ENCODE measurements at places on chromosomes 2 and 18.

DNA sequence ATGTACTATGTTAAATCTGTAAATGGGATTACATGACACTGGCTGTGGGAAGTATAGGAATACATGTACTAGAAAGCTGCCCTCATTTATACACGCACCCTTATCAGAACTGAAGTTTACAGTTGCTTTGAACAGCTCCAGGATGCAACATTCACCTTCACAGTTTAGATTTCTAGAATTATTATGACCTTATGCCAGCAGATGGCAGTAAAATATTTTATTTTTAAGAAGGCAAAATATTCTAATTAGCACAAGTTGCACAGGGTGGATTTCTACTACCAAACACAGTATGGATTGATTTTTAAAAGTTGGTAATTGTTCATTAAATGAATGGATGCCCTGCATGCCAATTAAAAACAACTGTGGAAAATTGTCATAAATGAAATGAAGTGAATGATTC is 670.4 kb downstream of the KCNJ3 start:
- no peak for DNase-seq

- no peak for DNase-seq
These were observed 79.7 kb downstream of the PRKCE start for GRCh38 chr2:45731141-45731540.

GRCh38 chr2:237519506-237520245 is 32.6 kb downstream of the MLPH start:
- no peak for DNase-seq

DNA sequence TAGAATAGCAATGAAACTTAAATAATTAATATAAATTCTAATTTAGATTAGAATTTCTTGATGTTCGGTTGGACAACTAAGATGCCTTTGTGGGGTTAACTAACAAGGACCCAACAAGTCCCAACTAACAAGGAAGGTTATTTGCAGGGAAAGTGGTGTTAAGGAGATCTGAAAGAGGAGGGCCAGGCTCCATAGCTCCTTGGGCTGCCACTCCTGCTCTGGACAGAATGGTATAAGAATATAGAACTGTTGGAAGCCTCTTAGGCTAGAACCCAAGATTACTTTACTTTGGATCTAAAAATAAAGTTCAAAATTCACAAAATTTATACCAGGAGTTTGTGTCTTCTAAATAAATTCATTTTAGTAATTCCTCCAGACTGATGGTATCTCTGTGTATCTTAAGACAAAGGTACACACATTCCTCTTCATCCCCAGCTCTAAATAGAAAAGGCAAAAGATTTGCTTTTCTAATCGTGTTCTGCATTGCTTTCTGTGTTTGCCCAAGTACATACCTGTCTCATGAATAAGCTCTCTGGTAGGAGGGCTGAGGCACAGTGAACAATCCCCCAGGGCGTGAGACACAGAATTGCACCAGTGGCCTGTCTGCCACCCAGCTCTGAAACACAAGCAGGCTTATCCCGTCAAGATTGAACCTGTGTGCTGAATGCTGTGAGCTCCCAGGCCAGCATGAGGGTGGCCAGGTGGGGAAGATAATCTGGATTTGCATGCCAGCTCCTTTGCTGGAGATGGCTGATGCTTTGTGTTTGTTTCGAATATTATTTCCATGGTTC is 176.0 kb downstream of the ACKR3 start:
- DNase-seq = no peak

DNA sequence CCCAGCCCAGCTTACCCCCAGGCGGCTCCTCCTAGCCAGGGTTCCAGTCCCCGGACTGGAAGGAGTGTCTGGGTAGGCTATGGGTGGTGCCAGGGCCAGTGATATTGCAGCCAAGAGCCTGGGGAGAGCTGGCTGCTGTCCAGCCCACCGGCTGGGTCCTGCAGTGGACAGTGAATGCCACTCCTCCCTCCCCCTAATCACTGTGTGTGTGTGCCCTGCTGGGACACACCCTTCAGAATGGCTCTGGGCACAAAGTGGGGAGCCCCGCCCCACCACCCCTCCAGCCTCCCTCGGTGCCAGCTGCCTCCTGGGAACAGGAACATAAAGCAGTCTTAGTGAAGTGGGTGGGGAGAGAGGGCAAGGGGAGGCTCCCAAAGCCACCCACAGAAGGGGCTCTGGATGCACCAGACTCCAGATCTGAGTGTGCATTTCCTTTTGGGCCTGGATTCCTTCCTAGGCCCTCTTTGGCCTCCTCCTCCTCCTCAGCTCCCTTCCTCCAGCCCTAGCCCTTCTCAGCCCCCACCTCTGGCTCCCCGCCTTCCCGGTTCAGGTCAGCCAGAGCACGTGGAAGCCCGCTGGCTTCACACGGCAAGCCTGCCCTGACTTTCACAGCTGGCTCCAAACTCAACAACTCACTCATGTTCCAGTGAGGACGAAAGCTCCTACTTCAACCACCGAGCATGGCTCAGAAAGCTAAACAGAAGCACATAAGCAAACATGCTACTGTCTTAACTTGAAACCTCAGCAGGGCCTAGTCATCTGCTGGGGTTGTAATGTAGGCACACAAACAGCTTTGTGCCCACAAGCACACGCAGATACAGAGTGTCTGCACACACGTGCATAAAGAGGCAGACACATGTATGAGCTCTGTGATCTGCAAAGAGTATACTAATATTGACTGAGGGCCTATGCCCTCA is 209.2 kb upstream of the SMAD2 start:
- DNase-seq = no peak

DNA sequence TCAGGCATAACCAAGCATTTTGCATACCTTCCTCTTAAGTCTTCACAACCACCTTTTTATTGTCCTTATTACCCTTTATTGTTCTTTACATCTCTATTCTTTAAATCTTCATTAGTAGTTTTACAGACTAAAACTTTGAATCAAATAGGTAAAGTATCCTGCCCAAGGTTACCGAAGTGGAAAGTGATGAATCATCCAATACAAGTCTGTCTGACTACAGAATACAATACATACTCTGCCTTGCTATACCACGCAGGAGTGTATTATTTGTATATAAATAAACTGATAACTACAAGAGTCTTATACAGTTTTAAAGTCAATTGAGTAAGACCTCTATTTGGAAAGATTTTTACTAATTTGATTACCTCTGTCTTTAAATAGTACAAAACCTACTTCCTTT is 196.0 kb downstream of the ZEB2 start:
- DNase-seq = no peak

- DNase-seq = no peak
These were observed 360.9 kb downstream of the ARL6IP6 start for GRCh38 chr2:153079315-153079714.

- no peak for DNase-seq
These were observed 3.0 kb upstream of the ACKR3 start for GRCh38 chr2:236566596-236566995.

DNA sequence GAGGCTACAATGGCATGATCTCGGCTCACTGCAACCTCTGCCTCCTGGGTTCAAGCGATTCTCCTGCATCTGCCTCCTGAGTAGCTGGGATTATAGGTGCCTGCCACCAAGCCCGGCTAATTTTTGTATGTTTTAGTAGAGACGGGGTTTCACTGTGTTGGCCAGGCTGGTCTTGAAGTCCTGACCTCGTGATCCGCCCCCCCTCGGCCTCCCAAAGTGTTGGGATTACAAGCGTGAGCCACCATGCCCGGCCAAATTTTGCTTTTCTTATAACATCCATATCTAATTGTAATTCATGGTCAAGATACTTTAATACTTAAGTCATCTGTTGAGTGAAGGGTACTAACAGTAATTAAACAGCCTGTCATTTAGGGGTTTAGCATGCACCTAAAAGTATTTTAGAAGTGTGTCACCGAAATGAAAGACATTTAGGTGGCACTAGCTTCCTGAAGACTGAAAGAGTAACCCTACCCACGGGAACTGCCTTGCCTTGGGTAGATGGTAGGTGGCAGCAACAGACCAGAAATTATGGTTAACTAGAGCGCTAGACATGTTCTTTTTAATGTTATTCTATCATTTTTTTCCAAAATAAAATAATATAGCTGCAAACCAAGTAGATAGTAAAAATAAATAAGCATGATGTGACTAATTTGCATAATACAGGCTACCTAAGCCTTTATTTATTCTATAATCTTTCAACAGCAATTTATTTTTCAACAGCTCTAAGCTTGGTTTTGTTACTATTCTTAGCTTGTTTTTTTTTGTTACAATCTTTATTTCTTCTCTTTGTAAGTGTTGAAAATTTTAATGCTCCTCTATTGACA is 8.6 kb upstream of the ACYP2 start:
- DNase-seq = no peak

GRCh38 chr2:202491514-202491913 is 115.4 kb downstream of the BMPR2 start:
- DNase-seq = no peak

DNA sequence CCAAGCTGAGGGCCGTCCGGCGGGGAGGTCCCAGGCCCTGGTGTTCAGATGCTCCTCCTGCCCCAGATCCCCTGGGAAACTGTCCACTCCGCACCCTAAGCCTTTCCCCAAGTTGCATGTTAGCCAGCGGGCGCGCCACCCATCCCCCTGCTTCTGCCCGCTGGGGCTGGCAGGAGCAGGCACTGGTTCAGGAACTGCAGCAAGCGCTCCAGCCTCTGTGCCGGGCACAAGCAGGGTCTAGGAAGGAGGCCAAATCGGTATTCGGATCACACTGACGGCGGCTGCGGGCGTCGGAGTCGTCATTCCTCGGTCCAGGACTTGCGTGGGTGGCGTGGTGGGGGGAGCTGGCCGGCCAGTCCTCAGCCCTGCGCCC is 53.7 kb downstream of the FAM168B start:
- peak; percentile 44 for DNase-seq

DNA sequence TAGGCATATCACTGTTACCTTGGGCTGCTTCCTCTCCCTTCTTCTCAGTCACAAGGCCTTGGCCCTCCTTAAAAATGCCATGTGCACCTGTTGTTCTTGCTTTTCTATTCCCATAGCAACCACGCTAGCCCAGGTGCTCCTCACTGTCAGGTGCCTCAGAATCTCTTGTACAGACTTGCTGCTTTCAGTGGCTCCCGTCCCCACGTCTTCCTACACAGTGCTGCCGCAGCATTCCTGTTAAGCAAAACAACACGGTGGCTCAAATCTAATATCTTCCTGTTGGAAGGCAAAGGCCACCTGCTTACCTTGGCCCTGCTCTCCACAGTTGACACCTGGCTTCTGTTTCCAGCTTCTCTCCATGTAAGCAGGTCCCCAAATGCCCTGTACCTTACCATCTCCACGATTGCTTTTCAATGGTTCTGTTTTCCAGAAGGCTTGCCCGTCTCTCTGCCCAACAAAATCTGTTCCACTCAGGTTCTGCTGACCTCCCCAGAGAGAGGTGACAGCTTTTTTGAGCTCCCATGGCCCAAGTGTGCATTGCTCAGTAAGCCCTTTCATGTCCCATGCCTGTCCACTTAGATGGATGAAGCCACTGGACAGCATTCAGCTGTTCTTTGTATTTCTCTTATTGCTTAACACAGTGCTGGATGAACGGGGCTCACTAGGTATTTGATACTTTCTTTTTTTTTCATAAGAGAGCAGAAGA is 240.4 kb downstream of the PRKCE start:
- DNase-seq = no peak

- DNase-seq = no peak
These were observed 262.1 kb downstream of the GALNT13 start for GRCh38 chr2:154133823-154134222.

GRCh38 chr2:119574108-119574815 is 30.0 kb downstream of the CFAP221 start:
- no peak for DNase-seq

GRCh38 chr2:226427538-226428307 is 371.9 kb downstream of the IRS1 start:
- no peak for DNase-seq

DNA sequence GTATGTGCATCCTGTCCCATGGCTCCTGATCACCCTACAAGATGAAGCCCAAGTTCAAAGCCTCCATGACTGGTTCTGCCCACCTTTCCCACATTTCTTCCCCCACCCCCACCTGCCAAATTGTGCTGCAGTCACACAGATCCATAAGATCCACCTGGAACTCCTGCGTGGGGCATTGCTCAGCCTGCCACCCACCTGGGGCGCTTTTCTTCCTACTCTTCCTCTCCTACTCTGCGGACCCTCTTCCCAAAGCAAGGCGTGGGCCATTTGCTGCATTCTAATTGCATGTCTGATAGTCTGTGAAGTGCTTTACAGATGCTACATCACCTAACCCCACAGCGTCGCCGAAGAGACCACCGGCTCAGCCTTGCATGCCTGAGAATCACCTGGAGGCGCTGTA is 402.4 kb upstream of the ID2 start:
- no peak for DNase-seq

GRCh38 chr2:55811048-55811447 is 112.5 kb downstream of the EFEMP1 start:
- no peak for DNase-seq

GRCh38 chr2:101121174-101121573 is 30.0 kb downstream of the TBC1D8 start:
- no peak for DNase-seq

DNA sequence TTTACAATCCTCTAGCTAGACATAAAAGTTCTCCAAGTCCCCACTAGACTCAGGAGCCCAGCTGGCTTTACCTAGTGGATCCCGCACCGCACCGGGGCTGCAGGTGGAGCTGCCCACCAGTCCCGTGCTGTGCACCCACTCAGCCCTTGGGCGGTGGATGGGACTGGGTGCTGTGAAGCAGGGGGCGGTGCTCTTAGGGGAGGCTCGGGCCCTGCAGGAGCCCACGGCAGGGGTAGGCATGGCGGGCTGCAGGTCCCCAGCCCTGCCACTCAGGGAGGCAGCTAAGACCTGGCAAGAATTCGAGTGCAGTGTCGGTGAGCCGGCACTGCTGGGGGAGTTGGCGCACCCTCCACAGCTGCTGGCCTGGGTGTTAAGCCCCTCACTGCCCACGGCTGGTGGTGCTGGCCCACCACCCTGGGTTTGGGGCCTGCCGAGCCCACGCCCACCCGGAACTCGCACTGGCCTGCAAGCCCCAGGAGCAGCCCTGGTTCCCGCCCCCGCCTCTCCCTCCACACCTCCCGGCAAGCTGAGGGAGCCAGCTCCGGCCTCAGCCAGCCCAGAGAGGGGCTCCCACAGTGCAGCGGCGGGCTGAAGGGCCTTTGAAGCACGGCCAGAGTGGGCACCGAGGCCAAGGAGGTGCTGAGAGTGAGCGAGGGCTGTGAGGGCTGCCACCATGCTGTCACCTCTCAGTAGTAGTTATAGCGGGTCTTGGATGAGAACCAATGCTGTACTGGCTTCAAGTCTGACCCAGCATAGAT is 255.2 kb downstream of the CDH7 start:
- no peak for DNase-seq

DNA sequence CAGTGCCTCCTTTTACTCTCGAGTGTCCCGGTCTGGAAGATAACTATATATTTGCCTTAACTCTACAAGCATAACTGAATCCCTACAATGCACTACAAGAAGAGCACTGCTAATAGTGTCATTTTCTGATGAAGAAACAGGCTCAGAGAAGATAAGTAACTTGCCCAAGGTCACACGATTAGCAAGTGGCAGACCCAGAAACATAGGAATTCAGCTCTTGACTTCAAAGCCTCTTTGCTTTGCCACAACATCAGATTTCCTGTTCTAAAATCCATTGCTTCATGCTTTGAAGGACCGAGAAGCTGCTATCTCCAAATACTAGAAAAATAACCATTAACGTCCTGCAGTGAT is 65.6 kb downstream of the HS1BP3 start:
- no peak for DNase-seq

All from stimulated activated effector memory CD8-positive, alpha-beta T cell treated with anti-CD3 and anti-CD28 coated beads, Interleukin-12 subunit alpha, Interleukin-12 subunit beta, amount 100 ng/mL, for 72 hours (primary cell).